ENCODE measurements at places on chromosomes 5 and 9.

GRCh38 chr5:72177538-72177937 is 70.3 kb downstream of the MAP1B start:
- DNase-seq: no peak

DNA sequence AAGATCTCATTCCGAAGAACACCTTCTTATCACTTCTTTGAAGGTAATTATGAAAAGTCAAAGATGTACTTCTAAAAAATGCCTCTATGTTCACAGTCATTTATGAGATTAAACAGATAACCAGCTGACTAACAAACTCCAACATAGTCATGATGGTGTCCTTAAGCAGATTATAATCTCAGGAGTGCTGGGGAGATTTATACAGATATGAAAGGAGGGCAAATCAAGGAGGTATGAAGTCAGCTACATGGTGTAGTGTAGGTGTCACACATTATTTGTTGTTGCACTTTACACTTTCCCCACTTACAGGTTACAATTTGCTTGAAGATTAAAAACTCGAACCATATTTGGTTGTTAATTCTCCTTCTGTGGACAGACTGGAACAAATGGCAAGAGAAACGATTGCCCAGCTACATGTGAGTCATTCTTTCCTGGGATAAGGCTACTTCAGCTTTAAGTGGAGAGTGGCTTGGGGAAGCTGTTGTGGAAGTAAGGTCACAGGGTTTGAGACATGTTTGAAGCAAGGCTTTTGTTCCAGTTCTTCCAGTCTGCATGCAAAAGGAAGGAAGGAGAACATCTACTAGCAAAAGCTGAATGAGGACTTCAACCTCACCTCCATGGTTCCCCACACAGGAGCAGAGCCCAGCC is 320.1 kb downstream of the ADGRV1 start:
- DNase-seq: peak; percentile 21

DNA sequence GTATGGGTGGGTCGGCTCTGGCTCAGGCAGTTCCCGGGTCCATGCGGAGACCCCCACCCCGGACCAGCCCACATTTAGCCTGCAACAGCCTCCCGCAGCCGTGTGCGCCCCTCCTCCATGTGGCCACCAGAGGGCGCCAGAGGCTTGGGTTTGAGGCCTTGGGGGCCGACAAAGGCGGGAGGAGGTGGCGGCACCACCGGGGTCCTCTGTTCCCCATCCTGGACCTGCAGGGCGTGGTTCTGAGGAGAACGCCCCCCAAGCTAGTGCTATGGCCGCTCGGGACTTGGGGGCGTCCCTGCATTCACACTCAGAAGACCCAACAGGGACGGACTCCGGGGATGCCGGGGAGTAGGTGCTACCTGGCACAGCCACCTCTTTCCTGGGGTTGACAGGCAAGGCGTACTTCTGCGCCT is 16.5 kb downstream of the ASS1 start:
- DNase-seq: peak; percentile 34

DNA sequence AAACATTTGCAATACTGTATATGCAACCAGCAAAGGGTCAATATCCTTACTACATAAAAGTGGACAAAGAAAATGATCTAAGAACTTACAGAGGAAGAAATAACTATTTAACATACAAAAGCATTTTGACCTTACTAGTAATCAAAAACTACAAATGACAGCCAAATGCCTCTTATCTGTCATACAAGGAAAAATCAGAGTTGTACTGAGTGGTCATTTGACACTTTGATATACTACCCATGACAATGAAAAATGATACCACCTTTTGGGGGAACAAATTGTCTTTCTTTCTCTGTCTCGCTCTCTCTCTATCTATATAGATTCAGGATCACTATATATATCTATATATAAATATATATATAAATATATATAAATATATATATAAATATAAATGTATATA is 50.4 kb upstream of the ZSWIM6 start:
- no peak for DNase-seq

GRCh38 chr9:16915126-16915831 is 44.8 kb upstream of the BNC2 start:
- DNase-seq: no peak

Data from fibroblast of upper back skin (primary cell).